ENCODE measurements at places on chromosomes 1 and 21. TPM values are rescaled to one million over a fixed set of nuclear protein-coding genes. Genes with fewer than 3 reads are reported as not detected.

DNA sequence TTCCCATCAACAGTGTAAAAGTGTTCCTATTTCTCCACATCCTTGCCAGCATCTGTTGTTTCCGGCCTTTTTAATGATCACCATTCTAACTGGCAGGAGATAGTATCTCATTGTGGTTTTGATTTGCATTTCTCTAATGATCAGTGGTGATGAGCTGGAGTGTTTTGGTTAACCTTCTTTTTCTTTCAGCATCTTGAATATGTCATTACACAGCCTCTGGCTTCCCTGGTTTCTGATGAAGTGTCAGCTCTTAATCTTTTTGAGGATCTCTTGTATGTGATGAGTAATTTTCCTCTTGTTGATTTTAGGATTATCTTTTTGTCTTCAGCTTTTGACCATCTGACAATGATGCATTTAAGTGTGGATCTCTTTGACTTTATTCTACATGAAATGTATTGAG, 133.2 kb upstream of the GRIK3 start:
- no peaks in the 10 kb centered on the region for H3K27me3 ChIP-seq
- no peak for DNase-seq
- no peak overlapping the region for H3K27ac ChIP-seq
- no peaks in the 10 kb centered on the region for H3K4me1 ChIP-seq
- H3K36me3 ChIP-seq = no peaks in the 10 kb centered on the region

DNA sequence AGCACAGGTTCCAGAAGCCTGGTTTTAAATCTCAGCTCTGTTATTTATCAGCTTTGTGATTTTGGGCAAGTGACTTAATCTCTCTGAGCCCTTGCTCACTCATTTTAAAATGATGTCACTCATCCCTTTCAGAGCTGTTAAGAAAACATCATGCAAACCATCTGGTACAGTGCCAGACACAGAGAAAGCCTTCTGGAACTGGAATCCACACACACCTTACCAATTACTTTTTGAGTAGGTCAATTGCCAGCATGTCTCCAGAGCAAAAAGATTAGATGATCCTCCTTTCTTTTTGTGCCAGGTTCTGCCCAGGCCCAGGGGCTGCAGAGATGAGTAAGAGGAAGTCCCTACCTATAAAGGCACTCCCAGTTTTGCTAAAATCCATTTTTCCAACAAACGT, 61.3 kb downstream of the ROR1 start:
- H3K27me3 ChIP-seq = no peaks in the 10 kb centered on the region
- no peaks in the 10 kb centered on the region for H3K36me3 ChIP-seq
- DNase-seq = no peak
- H3K27ac ChIP-seq = no peak overlapping the region
- no peak overlapping the region for H3K4me3 ChIP-seq

The SLC5A9 gene
- 0.73 TPM for total RNA-seq

DNA sequence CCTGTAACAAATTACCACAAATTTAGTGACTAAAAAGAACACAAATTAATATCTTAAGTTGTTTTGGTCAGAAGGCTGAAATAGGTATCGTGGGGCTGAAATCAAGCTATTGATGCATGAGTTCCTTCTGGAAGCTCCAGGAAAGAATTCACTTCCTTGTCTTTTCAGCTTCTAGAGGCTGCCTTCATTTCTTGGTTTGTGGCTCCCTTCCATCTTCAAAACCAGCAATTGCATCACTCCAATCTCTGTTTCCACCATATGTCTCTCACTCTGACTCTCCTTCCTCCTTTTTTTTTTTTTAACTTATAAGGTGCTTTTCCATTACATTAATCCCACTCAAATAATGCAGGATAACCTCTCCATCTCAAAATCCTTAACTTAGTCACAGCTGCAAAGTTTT, 78.4 kb downstream of the OLFM3 start:
- H3K27ac ChIP-seq = no peak overlapping the region
- no peaks in the 10 kb centered on the region for H3K36me3 ChIP-seq
- no peaks in the 10 kb centered on the region for H3K4me1 ChIP-seq
- no peak for DNase-seq
- H3K27me3 ChIP-seq = no peaks in the 10 kb centered on the region
- H3K4me3 ChIP-seq = no peak overlapping the region

The TMCO4 gene
- 44.2 TPM for total RNA-seq

Measured in breast epithelium (tissue), 4 donors.